Stimulated activated CD4-positive, alpha-beta T cell treated with anti-CD3 and anti-CD28 coated beads, Interleukin-1b, Interleukin-23, amount 100 ng/mL, for 4 hours (primary cell): ENCODE measurements at places on chromosomes 1 and 21.

DNA sequence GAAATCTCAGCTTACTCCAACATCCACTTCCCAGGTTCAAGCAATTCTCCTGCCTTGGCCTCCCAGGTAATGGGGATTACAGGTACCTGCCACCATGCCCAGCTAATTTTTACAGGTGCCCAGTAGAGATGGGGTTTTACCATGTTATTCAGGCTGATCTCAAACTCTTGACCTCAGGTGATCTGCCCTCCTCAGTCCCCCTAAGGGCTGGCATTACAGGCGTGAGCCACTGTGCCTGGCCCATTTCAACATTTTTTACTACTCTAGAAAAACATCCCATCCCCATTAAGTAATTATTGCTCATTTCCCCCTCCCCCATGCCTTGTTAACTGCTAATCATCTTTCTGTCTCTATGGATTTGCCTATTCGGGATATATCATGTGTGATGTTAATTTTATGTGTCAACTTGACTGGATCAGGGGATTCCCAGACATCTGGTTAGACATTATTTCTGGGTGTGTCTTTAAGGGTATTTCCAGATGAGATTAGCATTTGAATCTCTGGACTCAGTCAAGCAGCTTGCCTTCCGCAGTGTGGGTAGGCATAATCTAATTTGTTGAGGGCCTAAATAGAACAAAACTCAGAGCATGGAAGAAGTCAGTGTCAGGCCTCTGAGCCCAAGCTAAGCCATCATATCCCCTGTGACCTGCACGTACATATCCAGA is 33.0 kb upstream of the ZBTB8B start:
- no peak for DNase-seq

GRCh38 chr1:174971902-174972301 is 27.8 kb upstream of the CACYBP start:
- DNase-seq = no peak

DNA sequence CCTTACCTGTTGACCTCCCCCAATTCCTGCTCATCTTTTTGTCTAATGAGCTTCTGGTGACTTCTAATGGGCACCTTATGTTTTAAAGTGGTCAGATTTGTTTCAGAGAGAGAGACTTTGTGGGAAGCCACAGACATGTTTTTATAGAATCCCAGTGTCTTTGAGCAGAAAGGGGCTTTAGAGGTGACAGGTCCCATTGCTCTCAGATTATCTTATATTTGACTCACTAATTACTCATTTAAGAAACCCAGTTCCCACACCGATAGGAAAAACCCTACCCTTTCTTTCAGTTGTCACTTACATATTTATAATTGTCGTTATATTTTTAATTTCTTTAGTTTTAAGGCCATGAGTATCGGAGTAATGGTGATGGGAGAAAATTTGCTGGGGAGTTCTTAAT is 215.5 kb downstream of the CAMTA1 start:
- no peak for DNase-seq

DNA sequence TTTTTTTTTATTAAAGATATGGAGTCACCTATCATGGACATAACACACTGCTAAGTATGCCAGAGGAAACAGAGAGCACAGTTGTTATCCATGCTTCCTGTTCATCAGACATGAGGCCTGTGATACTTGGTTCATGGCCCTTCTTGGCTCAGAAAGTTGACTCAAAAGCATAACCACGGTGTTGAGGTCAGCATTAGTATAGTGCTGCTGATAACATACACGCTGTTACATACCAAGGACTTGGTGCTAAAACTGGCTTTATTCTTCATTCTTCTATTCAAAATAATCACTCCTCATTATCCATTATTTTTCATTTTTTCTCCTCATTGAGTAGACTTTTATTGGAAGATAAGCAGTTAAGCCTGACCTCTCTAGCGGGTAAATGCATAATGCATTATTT is 464.1 kb downstream of the ADGRL2 start:
- DNase-seq = no peak

- no peak for DNase-seq
Observed at GRCh38 chr1:219459351-219460080, 153.4 kb downstream of the ZC3H11B start.

DNA sequence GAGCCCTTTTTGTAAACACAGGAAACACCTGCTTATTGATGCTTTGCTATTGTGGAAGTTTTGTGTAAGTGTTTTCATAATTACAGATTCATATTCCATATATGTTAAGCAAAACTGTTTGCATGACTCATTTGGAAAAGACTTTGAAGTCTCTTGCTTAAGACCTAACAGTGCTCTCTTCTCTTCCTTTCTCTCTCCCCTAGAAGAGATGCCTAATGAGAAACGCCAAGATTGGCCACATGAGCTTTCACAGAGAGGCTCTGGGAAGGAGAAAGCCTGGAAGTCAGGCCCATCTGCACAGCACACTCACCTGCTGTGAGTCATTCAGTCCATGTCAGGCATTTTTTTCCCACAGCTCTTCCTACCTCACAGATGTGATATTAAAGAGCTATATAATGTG is 101.6 kb upstream of the PALMD start:
- no peak for DNase-seq
